GDM1 (cell line): ENCODE measurements at places on chromosomes 5 and 9.
A peak's percentile ranks its signal among the peaks of the same experiment; 100 is the strongest.

- DNase-seq, result no peak
Observed at GRCh38 chr5:115194676-115195075, 25.0 kb upstream of the TRIM36 start.

DNA sequence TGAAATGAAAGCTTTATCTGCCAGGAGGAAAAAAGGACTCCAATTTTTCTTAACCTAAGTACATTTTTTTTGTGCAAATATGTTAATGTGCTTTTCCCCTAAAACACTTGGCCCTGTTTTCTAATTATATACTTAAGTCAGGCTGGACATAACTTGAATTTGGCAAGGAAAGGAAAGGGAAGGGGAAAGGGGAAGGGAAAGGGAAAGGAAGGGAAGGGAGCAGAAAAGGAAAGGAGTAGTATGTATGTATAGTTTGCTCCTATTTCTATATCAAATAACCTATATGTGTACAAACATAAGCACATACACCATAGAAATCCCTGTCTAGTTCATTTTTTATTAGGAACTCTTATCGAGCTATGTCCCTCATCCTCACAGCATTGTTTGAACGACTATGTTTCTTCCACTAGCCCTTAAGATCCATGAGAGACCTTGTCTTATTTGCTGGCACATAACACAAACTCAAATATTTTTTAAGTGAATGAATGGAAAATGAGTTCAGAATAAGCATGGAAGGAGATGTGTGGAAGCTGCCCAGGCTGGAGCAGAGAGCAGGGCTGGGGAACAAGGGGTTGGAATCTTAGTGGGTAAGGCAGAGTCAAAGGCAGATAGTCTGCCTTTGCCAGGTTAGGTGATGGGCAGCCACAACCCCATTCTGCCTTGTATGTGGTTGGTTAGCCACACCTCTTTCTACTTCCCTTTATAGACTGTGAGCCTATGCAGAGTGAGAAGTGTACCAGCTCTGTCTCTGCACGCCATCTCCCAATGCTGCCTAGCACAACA lies 70.0 kb downstream of the KLHL3 start:
- peak; percentile 64 for DNase-seq

DNA sequence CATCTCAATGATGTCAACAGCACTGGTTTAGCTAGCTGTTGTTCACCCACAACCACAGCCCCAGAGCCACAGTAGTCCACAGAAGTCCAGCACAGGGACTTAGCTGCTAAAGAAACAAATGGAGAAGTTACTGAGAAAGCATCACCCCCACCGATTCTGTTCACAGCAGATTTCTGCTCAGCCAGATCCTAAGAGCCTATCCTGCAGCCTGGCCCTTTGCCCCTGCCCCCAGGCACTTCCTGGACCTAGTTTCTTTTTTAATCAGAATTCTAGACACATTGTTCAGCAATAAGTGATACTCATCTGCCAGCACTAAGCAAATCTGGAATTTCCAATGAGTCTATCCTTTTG lies 7.4 kb downstream of the B4GALT1 start:
- peak; percentile 28 for DNase-seq

GRCh38 chr9:93306081-93306480 lies 122.1 kb downstream of the WNK2 start:
- no peak for DNase-seq

DNA sequence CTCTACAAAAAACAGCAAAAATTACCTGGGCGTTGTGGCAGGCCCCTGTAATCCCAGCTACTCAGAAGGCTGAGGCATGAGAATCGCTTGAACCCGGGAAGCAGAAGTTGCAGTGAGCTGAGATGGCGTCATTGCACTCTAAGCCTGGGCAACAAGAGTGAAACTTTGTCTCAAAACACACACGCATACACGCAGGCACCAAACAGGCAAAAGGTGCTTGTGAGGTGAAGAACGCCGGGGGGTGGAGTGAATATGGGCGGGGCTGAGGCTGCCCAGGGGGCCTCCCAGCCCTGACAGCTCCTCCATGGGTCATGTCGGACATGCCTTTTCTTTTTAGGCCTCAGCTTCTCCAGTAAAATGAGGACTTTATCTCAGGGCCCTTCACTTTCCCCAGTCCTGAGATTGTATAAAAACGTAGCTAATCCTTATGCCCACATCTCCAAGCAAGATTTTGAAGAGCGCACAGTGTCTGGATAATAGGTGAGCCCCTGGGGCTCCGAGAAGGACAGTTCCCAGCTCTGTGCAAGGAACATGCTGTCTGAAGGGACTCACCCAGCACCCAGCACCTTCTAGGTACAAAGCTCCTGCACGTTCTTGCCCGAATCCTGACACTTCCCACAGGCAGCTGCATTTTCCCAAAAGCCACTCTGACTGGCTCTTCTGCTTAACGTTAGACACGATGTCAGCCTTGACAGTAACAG lies 168.3 kb downstream of the COL23A1 start:
- no peak for DNase-seq

DNA sequence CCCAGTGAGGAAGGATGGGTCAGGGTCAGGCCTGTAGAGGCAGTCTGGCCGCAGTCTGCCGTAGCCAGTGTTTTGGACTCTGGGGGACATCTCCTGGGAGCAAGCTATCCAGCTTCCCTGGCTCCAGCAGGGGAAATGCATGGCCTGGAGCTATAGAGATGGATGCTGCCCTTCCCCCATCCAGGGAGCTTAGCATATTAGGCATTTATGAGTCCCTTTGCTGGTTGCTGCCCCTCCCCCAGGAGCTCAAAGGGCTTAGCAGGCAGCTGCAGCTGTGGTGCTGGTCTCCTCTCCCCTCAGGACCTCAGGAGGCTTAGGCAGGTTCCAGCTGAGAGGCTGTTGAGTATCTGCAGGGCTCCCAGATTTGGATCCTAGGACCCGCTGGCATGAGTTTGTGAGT lies 1158.7 kb downstream of the DTWD2 start:
- no peak for DNase-seq

- no peak for DNase-seq
Observed at GRCh38 chr5:80387063-80387768, 20.6 kb upstream of the ZFYVE16 start.

GRCh38 chr5:61362796-61363368 lies 30.8 kb downstream of the ZSWIM6 start:
- no peak for DNase-seq

GRCh38 chr9:8429768-8430167 lies 630.2 kb upstream of the DMAC1 start:
- no peak for DNase-seq

GRCh38 chr9:68597362-68597997 lies 56.8 kb upstream of the TMEM252 start:
- no peak for DNase-seq

DNA sequence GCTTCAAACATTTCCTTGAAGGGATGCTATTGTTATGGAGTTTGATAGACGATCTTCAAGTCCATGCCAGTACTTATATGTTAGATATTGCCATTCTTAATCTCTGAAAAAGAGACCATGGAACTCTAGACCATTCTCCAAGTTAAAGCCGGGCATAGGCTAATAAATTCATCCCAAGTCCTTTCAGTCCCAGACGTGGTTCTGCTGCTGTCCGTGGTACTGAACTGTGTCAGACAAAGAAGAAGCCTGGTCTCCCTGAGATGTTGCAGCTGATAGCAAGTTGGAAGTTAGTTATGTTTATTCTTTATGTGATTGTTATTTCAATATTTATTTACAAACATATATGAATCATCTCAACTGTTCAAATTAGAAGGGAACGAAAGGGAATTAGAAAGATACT lies 158.7 kb downstream of the NMUR2 start:
- no peak for DNase-seq

GRCh38 chr5:89303033-89303480 lies 420.1 kb upstream of the MEF2C start:
- DNase-seq, result no peak

DNA sequence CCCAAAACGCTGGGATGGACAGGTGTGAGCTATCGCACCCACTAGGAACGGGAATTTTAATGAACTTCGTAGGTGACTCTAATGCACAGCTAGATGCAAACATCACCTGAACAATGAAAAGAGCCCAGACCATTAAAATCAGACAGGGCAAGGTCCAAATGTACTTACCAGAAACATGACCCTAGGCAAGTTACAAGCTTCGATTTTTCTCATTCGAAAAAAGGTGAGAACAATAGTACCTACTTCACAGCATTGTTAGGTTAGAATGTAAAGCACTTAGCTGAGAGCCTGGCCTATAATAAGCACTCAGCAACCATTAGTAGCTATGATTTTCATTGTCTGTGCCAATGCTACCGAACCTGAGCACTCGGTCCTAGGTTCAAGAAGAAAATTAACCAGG lies 5.8 kb upstream of the KLHL3 start:
- DNase-seq, result no peak

GRCh38 chr5:93622240-93622885 lies 39.3 kb downstream of the NR2F1 start:
- no peak for DNase-seq

DNA sequence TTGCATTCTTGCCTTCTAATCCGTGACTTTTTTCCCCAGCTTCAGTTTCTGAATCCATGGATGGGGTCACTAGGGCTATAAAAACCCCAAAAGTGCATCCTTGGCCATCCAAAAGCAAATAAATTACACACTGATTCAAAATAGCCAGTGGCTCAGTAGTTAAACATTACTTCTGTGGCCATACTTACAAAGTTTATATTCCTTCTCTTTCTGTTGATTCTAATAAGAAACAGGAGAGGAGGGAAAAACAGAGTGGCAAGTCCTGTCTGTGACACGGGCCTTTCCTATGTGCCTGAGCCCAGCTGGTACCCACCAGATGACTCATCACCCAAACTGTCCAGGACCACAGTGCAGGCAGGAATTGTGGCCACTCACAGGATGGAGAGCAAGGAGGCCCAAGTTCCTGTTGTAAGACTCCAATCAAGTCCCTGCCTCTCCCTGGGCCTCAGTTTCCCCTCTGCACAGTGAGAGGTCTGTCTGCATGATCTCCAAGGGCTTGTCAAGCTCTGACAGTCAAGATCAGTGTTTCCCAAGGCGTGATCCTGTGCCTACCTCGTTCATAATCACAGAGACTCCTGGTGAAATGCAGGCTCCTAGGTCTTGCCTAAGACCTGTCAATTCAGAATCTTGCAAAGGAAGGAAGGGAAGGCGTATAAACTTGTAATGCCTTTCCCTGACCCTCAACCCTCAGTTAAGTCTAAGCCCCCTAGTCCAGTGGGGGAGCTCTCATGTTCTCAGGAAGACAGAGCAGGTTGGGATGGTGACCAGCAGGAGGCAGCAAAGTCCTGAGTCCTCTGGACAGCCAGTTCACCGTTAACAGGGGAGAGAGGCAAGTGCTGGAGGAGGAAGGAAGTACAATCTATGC lies 29.5 kb downstream of the TNIP1 start:
- peak; percentile 69 for DNase-seq

DNA sequence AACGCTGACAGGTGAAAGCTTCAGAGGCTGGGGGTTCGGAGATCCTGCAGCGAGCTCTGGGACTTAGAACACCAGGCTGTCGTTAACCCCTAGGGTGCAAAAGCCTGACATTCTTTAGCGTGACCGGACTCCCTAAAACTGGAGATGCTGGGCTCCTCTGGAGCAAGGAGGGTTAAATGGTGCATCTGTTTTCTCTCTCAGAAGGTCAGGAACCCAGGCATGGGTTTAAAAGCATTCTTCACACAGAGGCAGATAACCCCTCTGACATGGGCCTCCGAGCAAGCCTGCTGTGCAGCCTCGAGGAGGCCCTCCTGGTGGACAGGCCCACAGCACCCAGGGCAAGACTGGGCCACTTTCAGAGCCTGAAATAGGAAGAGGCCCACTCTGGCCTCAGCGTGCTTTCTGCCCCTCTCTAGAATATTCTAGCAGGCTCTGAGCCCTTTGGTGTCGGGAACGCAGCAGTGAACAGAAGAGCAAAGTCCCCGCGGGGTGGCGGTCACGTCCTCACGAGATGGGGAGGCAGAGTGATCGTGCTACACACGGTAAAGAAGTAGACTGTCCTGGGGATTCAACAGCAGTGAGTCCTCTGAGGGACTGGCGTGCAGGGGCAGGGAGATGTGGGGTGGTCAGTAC lies 124.8 kb downstream of the COL23A1 start:
- DNase-seq, result no peak

DNA sequence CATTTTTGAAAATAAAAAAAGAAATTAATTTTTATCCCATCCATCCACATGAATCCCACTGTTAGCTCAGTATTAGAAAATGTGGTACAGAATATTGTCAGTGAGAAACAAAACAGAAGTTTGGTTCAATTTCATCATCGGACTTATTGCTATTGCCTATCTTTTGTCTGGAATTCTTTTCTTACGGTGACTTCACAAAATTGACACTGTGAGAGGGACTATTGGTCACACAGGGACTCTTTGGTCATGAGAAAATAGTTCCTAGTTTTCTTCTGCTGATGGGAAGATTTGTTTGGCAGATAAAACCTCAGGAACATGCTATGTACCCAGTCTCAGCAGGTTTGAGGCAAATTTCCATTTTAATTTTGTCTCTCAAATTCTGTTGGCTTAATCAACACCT lies 186.2 kb upstream of the ELL2 start:
- DNase-seq, result no peak

GRCh38 chr9:89706731-89707191 lies 101.9 kb downstream of the GADD45G start:
- no peak for DNase-seq

GRCh38 chr9:100756217-100756616 lies 178.3 kb downstream of the CAVIN4 start:
- DNase-seq, result no peak

DNA sequence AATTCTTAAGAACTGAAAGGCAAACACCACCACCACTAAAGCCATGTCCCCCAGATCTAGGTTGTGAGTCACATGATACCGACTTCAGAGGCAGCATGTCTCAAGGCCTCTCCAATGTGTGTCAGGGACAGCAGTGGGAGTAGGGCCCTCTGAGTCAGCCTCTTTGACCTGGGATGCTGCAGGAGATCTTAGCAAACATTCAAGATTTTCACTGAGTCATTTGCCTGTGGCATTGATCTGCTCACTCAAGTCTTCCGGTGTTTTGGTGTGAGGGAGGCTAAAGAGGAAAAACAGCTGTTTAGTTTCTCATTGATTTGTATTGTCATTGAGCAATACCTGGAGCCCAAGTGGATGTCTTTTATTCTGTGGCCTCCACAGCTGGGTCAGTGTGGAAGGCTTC lies 36.1 kb downstream of the TMC1 start:
- DNase-seq, result no peak

DNA sequence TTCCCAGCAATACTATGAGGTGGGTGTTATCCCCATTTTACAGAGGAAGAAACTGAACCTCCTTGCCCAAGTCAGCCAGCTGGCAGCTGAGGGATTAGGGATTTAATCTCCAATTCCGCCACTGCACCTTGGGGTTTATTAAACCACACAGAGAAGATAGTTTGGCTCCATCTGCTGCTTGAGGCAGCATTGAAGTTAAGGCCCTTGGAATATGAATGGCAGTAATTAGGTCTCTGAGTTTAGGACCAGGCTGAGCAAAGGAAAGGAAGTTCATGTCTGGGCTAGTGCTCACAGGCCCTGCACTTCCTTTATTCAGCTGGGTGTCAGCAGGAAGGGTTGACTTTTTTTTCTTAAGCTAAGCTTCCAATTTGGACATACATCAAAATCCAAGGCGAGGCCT lies 86.9 kb upstream of the GDNF start:
- DNase-seq, result peak; percentile 28

- no peak for DNase-seq
Observed at GRCh38 chr9:35294066-35294465, 132.3 kb downstream of the UNC13B start.

GRCh38 chr5:103522586-103522985 lies 40.0 kb downstream of the NUDT12 start:
- DNase-seq, result no peak
